ENCODE measurements at places on chromosomes 7 and 10.

DNA sequence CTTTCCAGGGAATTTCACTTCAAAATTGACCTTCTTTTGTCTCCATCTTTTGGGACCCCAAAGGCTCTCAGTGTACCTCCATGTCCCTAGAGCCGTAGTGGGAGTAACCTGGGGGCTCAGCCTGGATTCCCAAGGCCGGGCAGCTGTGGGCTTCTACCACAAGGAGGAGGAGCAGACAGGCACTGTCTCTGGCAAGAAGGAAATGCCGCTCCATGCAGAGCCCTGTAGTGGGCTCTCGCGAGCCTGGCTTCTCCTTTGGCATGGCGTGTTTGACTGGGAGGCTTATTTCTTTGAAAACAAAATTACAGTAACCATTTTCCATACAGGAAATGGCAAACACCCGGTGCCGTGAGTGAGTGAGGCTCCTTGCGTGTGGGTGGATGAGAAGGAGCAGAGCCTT is 76.8 kb upstream of the FAM180A start:
- DNase-seq = no peak

GRCh38 chr7:50684713-50685075 is 98.0 kb downstream of the GRB10 start:
- no peak for DNase-seq

- DNase-seq = no peak
Observed at GRCh38 chr7:74280985-74281384, 8.2 kb upstream of the CLIP2 start.

DNA sequence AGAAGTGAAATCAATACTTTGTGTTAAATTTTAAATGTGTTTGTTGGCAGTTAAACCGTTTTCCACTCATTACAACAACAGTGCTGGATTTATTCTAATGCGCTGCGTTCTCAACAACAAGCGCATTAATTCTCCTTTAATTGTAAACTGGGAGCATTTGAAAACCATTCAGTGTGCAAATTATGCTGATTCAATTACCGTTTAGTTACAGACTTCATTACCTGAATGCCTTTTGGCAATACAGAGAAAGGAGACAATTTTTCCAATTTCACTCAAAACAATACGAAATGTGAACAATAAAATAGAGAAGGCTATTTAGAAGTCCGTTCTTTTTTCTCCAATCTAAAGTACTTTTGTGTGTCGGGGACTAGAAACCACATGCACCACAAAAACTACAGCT is 4.2 kb downstream of the NXPH1 start:
- DNase-seq = no peak

DNA sequence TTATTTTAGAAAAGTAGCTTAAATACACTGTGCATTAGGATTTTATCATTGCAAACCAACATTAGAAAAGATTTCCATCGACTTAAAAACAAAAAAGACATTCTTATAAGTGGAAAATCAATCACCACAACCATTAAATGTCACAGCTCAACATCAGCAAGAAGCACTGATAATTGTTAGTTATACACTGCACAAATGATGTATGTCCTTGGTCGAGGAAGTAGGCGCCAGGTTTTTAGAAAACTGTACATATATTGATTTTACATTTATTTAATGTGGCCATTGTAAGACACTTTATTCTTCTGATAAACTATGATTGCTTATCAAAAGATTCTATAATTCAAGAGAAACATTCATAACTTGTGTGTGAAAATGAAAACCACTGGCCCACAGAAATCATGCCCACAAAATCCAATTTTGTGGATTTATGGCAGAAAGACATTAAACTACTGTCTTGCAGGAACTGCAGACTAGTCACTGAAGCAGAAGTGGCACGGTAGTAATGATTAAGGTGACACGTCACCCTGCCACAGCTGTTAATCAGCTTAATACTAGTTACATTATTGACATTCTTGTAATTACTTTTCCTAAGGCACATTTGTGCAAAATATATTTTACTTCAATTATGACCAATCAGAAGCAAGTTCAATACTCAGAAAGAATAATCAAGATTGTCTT is 79.4 kb downstream of the VPS41 start:
- no peak for DNase-seq

- DNase-seq = no peak
Observed at GRCh38 chr7:91295576-91295975, 31.3 kb downstream of the FZD1 start.

DNA sequence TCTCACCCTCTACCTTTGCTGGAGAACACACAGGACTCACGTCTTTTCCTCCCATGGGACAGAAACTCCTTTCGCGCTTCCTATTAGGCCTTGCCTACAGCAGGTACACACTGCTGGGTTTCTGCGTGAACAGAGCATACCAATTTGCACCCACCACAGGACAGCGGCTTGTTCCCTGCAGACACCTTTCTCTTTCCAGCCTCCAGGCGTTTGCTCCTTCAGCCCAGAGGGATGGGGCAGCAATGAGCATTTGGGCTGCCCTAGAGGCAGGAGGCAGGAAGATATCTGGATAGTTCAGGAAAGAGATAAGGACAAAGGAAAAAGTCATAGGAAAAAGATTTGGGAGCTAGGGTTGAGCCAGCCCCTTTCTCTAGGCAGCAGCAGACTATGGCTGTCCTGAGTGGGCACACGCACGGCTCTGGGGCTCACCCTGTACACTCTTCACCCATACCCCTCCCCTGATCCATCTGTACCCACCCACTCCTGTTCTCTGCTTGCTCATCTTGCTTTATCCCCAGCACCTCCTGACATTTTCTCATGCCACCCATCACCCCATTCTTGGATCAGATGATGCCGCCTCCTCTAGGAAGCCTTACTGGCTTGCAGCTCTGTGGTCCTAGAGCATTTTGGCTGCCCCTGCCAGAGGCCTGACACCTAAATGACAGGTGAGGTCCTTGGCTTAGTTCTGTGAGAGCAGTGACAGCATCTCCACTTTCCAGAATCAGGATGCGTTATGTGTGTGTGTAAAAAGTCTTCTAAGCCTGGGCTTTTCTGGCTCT is 40.7 kb upstream of the SPDYE3 start:
- DNase-seq = no peak

Measured in cortex of kidney (tissue), 1 donor.